RWPE2 (cell line): ENCODE measurements at places on chromosomes 7 and 10.
A peak's percentile ranks its signal among the peaks of the same experiment; 100 is the strongest.

- H3K4me3 ChIP-seq, result peak overlapping the region; percentile 36
- H3K4me1 ChIP-seq, result no peaks in the 10 kb centered on the region
- no peak for DNase-seq
- no peak overlapping the region for H3K27ac ChIP-seq
- no peaks in the 10 kb centered on the region for H3K36me3 ChIP-seq
Measured at GRCh38 chr10:43077421-43078171, 727 bp downstream of the RET start.

- H3K4me3 ChIP-seq, result no peak overlapping the region
- H3K27me3 ChIP-seq, result no peaks in the 10 kb centered on the region
- H3K36me3 ChIP-seq, result peaks cover 14% of the 10 kb centered on the region
- peaks cover 20% of the 10 kb centered on the region for H3K4me1 ChIP-seq
- peak; percentile 58 for DNase-seq
Measured at GRCh38 chr7:20407585-20408466, 77.1 kb downstream of the ITGB8 start.

DNA sequence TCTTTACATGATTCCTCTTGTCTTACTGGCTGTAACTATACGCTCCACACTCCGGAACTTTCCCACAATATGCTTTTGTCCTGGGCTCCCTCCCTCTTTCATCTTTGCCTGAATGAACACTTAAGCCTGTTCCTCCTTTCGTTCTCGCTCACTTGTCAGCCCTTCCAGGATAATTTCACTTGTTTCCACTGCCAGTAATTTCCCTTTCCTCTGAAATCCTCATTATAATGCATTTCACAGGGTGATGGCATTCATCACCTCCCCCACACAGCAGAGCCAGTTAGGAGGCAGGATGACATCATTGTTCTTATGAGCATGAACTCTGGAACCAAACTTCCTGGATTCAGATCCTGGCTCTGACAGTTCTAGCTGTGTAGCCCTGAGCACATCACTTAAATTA, 372.6 kb downstream of the GPR158 start:
- no peak overlapping the region for H3K27ac ChIP-seq
- no peaks in the 10 kb centered on the region for H3K36me3 ChIP-seq
- no peaks in the 10 kb centered on the region for H3K4me1 ChIP-seq
- DNase-seq, result no peak

DNA sequence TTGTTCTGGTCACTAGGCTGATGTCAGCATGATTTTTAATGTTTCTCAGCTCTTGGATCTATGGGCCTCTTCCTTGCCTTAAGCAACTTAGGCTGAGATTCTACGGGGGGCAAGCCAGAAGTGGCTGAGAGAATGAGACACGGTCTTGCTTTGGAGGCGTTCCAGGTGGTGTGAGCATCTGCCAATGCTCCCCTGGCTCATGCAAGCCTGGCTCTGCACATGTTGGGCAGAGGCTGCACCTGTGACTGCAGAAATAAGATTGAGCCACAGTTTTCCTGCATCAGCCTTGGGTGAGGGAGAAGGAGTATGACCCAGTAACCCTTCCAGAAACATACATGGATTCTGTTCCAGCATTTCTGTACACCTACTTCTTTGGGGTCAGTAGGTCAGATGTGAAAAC, 41.9 kb downstream of the C10orf120 start:
- H3K36me3 ChIP-seq, result no peaks in the 10 kb centered on the region
- peaks cover 4% of the 10 kb centered on the region for H3K27me3 ChIP-seq
- no peak overlapping the region for H3K4me3 ChIP-seq
- H3K4me1 ChIP-seq, result no peaks in the 10 kb centered on the region
- no peak for DNase-seq
- no peak overlapping the region for H3K27ac ChIP-seq

GRCh38 chr10:100209303-100209702, 20.1 kb downstream of the CHUK start:
- no peak overlapping the region for H3K27ac ChIP-seq
- peaks cover 78% of the 10 kb centered on the region for H3K36me3 ChIP-seq
- H3K4me3 ChIP-seq, result no peak overlapping the region
- H3K4me1 ChIP-seq, result no peaks in the 10 kb centered on the region
- H3K27me3 ChIP-seq, result no peaks in the 10 kb centered on the region

DNA sequence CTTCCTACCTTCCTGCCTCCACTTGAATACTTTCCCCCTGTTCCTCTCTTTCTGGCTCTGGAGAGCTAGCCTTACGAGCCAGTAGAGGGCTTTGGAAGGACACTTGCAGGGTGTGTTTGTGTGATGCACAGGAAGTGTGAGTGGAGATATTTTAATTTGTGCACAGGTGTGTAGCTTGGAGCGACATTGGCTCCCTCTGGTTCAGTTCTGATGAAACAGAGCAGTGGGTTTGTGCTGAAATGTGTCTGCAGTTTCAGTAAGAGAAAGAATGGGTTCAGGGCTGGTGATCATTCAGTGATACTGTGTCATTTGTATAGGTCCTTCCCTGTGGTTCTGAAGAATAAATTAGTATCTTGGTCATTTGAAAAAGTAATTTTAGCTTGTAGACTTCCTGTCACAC, 86.9 kb downstream of the SND1 start:
- peaks cover 43% of the 10 kb centered on the region for H3K36me3 ChIP-seq
- no peak for DNase-seq
- no peak overlapping the region for H3K27ac ChIP-seq
- H3K4me3 ChIP-seq, result no peak overlapping the region
- H3K27me3 ChIP-seq, result no peaks in the 10 kb centered on the region
- no peaks in the 10 kb centered on the region for H3K4me1 ChIP-seq

DNA sequence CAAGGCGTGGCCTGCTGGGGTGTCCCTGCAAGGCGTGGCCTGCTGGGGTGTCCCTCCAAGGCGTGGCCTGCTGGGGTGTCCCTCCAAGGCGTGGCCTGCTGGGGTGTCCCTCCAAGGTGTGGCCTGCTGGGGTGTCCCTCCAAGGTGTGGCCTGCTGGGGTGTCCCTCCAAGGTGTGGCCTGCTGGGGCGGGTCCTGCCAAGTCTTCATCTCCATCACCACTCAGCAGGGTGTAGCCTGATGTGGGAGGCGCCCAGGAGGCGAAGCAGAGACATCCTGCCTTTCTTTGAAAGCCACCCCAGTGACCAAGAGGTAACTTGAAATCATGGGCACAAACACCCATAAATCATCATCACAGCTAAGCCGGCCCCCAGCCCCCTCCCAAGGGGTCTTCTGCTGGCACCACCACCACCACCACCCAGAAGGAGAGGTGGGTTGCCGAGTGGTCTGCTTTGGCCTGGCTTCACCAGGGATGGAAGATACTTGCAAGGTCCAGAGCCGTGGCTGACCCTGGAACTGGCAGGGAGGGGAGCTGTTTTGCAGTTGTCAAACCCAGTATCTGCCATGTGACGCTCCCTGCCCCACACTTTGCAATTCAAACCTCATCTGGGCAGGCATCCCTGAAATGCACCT, 190.6 kb downstream of the EBF3 start:
- H3K27me3 ChIP-seq, result no peaks in the 10 kb centered on the region
- no peaks in the 10 kb centered on the region for H3K36me3 ChIP-seq
- no peak overlapping the region for H3K4me3 ChIP-seq

DNA sequence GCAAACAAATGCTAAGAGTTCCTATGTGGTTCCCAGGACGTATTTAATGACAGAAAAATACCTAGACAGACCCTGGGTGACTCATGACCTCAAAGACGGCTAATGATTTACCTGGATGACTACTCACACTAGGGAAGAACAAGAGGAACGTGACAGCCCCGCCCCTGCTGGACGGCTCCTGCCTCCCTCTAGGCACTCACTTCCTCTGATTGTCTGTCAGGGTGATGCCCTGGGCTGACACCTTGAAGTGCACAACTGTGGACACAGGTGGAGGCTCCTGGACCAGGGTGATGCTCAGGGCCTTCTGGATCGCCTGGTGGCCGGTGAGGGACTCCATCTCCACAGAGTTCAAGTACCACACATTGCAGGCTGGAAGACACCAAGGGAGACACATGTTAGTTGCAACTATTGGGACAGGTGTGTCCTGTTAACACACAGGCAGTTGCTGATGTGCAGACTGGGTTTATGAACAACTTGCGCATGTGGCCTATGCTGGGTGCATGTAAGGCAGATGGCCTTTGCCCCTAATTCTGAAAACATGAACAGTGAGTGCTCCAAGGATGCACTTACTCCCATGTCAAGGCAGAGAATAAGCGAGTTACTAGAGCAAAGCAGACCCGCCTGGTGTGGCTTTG, 298.3 kb downstream of the TNS3 start:
- no peaks in the 10 kb centered on the region for H3K27me3 ChIP-seq
- H3K36me3 ChIP-seq, result peaks cover 49% of the 10 kb centered on the region
- H3K27ac ChIP-seq, result peak overlapping the region; percentile 79
- peaks cover 10% of the 10 kb centered on the region for H3K4me1 ChIP-seq
- DNase-seq, result no peak
- no peak overlapping the region for H3K4me3 ChIP-seq

GRCh38 chr10:53843736-53844362, 957.2 kb downstream of the PCDH15 start:
- no peak overlapping the region for H3K27ac ChIP-seq
- no peaks in the 10 kb centered on the region for H3K27me3 ChIP-seq
- H3K4me3 ChIP-seq, result no peak overlapping the region
- no peaks in the 10 kb centered on the region for H3K36me3 ChIP-seq

- no peak for DNase-seq
- no peak overlapping the region for H3K27ac ChIP-seq
- H3K27me3 ChIP-seq, result no peaks in the 10 kb centered on the region
- H3K4me1 ChIP-seq, result no peaks in the 10 kb centered on the region
Measured at GRCh38 chr10:115384665-115385064, 291.5 kb downstream of the ATRNL1 start.

- no peak for DNase-seq
- H3K36me3 ChIP-seq, result peaks cover 67% of the 10 kb centered on the region
- H3K27me3 ChIP-seq, result no peaks in the 10 kb centered on the region
- no peak overlapping the region for H3K4me3 ChIP-seq
Measured at GRCh38 chr7:23347033-23347681, 48.0 kb downstream of the MALSU1 start.

DNA sequence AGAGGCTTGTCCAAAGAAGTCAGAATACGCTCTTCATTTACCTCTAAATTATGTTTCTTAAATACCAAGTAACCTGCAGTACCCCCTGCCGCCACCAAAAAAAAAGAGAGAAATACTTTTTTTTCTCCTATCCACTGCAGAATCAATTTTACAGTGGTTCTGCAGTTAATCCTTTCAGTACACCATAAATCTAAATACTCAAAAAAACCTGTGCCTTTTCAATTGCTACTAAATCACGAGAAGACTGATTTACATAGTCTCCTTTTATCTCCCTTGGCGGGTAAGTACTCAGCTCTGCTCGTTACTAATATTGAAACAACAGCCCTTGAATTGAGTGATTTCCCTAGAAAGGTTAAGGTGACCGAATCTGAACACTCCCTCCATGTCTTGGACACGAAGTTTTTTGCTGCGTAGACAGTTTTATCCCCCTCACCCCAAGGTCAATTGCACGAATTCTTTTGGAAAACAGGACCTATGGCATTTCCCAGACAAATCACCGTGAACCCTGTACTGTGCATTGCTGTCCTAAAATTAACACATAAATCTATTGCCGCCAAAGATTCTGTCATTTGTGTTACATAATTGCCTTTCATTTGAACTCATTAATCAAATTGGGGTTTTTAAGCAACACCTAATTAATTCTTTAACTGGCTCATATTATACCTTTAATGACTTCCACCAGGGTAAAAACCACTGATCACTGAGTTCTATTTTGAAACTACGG, 512 bp upstream of the VIM start:
- no peaks in the 10 kb centered on the region for H3K27me3 ChIP-seq
- no peak for DNase-seq
- H3K36me3 ChIP-seq, result peaks cover 24% of the 10 kb centered on the region
- peaks cover 24% of the 10 kb centered on the region for H3K4me1 ChIP-seq
- peak overlapping the region; percentile 73 for H3K4me3 ChIP-seq

GRCh38 chr10:35377050-35377728, 40.9 kb downstream of the CCNY start:
- no peak for DNase-seq
- H3K27ac ChIP-seq, result no peak overlapping the region
- H3K36me3 ChIP-seq, result no peaks in the 10 kb centered on the region
- H3K4me3 ChIP-seq, result no peak overlapping the region
- peaks cover 47% of the 10 kb centered on the region for H3K4me1 ChIP-seq
- H3K27me3 ChIP-seq, result no peaks in the 10 kb centered on the region

- no peaks in the 10 kb centered on the region for H3K4me1 ChIP-seq
- no peak for DNase-seq
- peaks cover 9% of the 10 kb centered on the region; the same call in 1 of the 2 replicates for H3K36me3 ChIP-seq
- H3K27ac ChIP-seq, result no peak overlapping the region
Measured at GRCh38 chr7:107224374-107225223, 55.8 kb downstream of the HBP1 start.

GRCh38 chr10:80414142-80414895, 6.0 kb downstream of the PRXL2A start:
- H3K4me3 ChIP-seq, result no peak overlapping the region
- H3K4me1 ChIP-seq, result peaks cover 39% of the 10 kb centered on the region
- peak overlapping the region; percentile 36 for H3K27ac ChIP-seq
- no peak for DNase-seq

DNA sequence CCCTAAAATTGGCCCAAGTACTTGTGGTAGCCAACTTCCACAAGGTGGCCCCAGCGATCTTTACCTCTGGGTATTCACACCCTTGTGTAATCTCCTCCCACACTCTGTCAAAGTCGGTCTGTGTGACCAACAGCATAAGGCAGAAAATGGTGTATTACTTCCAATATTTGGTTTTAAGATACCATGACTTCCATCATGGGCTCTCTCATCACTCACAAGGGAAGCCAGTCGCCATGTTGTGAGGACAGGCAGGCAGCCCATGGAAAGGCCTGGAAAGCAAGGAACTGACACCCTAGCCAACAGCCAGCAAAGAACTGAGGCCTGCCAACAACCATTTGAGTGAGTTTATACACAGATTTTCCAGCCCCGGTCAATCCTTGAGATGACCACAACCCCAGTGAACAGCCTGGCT, 91.0 kb upstream of the KMT2E start:
- H3K27ac ChIP-seq, result no peak overlapping the region
- H3K4me3 ChIP-seq, result no peak overlapping the region
- H3K4me1 ChIP-seq, result no peaks in the 10 kb centered on the region
- H3K27me3 ChIP-seq, result peaks cover 1% of the 10 kb centered on the region
- H3K36me3 ChIP-seq, result no peaks in the 10 kb centered on the region

DNA sequence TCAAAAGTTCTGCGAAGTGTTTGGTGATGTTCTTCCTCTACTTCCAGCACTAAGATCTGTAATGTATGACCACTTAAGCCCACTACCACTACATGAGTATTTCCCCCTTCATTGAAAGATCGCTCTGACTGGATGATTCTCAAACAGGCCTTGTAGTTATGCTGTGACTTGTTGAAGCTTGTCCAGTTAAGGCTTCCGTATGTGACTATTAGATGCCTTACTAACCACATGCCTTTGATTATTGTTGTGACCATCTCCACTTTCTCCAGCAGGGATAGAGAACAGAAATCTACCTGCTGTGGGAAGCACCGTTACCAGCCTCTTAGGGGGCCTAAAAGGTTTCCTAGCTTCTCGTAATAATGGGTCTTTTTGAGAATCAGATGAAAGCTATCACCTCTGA, 81.1 kb downstream of the NOC3L start:
- no peak overlapping the region for H3K27ac ChIP-seq
- DNase-seq, result no peak
- H3K36me3 ChIP-seq, result no peaks in the 10 kb centered on the region
- H3K27me3 ChIP-seq, result no peaks in the 10 kb centered on the region

GRCh38 chr10:18117276-18117675, 22.9 kb upstream of the CACNB2 start:
- H3K27me3 ChIP-seq, result peaks cover 2% of the 10 kb centered on the region
- no peaks in the 10 kb centered on the region for H3K36me3 ChIP-seq
- no peaks in the 10 kb centered on the region for H3K4me1 ChIP-seq
- no peak overlapping the region for H3K4me3 ChIP-seq
- DNase-seq, result no peak
